ENCODE measurements at places on chromosomes 1 and 21.
A peak's percentile ranks its signal among the peaks of the same experiment; 100 is the strongest.

DNA sequence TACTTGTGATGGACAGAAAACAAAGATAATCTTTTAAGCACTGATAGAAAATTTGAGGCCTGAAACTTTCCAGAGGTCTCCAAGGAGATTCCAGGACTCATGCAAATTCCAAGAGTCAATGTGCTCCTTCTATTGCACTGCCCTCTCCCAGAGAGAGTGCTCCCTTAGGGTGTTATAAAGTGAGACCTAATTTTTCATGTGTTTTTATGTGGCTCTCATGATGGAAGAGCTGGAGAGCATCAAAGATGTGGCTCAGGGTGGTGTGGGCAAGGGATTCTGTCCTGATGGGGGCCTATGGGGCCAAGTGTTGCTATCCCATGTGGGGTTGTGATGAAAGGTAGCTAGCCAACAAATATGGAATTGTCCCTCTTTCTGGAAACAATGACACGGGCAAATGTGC is 101.3 kb downstream of the PRRX1 start:
- DNase-seq = no peak

DNA sequence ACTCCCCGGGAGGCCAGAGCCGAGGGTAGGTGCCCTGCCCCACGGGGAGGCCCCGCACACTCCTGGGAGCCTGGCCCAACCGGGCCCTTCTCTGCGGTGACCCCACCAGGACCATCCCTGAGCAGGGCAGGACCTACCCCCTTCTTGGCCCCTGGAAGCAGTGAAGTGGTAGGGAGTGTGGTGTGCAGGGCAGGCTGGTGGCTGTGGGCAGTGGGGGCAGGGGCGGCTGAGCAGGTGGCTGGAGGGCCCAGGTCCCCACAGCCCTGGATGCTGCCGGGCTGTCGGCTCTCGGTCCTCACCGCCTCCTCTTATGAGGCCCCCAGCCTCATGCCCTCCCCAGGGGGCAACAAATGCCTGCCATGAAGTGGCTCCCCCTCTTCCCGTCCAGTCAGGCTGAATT is 19.5 kb downstream of the PLCH2 start:
- no peak for DNase-seq

DNA sequence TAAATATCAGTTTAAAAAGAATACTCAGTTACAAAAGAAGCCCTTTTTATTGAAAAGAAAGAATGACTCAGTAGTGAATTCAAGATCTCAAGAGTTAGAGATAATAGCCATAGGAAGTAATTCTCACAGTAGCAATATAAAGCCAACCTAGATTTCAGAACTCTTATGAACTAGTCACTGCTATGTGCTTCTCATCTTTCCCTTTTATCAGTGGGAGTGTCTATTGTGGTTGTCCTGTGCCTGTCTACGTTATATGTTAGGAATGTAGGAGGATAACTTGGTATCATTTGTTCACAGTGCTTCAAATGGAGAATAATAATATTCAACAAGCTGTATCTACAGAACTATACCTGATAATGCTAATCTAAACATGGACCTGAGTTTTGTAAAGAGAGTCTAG is 73.1 kb upstream of the RGS21 start:
- no peak for DNase-seq

DNA sequence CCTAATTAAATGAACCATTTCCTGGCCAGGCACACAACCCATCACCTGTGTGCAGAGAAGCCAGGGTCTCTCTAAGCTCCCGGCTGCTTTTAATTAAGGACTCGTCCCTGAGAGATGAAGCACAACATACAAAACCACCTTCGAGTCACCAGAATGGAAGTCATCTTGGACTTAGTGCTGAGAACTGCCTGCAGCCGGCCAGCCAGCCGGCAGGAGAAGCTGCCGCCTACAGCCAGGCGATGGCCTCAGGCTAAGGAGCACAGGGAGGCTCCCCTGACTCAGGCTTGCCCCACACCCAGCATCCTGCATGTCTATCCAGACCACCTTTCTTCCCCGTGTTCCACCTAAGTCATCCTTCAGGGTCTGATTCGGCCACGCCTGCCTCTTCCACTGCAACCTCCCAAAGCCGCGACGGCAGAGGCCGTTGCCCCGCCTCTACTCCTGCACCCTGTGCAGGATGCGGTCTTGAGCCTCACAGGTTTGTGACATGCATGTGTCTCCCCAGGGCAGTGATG is 83.6 kb downstream of the SLC66A1 start:
- no peak for DNase-seq

DNA sequence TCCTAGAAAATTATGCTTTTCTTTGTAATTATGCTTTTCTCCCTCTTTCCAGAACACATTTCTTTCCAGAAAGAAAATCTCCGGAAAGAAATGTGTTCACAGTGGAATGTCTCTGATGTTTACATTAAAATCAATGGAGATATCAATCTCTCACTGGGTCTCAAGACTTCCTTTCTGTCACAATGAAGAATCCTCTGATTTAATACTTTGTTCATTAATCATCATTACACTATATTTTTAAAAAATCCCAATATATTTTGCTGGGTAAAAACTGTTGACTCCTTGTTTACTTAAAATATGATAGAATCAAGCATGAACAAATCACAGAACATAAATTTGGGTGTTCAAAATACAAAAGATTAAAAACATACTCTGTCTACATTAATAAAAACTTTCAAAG is 26.3 kb upstream of the TGFBR3 start:
- DNase-seq = no peak

DNA sequence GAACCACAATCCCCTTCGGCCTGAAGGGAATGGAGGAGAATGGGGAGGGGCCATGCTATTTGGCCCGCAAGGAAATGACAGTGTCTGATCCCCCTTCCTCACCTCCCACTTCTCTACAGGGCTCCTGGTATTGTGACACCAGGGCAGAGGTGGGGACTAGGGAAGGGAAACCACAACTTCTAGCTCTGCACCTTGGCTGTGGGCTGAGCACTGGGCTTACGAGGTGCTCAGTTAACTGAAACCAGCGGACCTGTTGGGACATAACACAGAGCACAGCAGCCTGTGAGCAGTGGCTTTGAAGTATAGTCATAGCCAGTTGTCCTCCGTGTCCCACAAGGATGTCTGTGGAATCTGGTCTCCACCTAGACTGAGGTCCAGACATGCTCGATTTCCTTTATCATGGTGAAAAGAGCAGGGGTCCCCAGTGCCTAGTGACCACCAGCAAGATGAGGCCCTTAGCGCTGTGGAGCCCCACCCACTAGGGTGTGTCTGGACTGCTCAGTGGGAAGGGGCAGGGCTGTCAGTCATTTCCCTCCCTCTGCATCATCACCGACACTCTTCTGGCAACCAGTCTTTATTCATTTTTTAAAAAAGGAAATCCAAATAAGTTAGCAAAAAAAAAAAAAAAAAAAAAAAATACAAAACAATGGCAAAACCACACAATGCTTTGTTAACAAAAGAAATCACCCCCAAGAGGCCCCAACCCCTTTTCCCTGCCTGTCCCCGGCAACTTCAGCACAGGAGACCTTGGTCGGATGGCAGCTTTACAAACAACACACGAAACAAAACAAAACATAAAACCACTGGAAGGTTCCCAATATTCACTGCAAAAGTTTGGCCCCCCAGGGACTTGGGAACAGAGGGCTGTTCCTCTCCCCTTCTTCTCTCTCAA is 3.0 kb downstream of the MYOG start:
- no peak for DNase-seq

DNA sequence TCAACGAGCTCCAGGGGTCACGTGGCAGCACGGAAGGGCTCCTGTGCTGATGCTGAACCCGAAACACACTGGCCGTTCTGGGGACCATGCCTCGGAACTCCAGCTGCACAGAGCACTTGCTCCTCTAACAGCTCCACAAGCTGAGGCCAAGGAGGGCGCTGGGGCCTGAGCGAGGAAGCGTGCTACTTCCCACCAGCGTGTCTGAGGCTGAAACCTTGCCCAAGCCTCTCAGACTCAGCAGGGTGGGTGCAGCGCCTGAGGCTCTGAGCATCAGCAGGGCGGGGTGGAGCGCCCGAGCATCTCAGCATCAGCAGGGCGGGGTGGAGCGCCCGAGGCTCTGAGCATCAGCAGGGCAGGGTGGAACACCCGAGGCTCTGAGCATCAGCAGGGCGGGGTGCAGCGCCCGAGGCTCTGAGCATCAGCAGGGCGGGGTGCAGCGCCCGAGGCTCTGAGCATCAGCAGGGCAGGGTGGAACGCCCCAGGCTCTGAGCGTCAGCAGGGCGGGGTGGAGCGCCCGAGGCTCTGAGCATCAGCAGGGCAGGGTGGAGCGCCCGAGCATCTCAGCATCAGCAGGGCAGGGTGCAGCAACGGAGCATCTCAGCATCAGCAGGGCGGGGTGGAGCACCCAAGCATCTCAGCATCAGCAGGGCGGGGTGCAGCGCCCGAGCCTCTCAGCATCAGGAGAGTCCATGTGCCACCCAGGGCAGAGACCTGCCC is 9.6 kb downstream of the WRAP73 start:
- no peak for DNase-seq

GRCh38 chr1:209648931-209649776 is 3.1 kb downstream of the LAMB3 start:
- DNase-seq = no peak

- DNase-seq = no peak
Measured at GRCh38 chr1:18176619-18177018, 69.0 kb downstream of the IGSF21 start.

DNA sequence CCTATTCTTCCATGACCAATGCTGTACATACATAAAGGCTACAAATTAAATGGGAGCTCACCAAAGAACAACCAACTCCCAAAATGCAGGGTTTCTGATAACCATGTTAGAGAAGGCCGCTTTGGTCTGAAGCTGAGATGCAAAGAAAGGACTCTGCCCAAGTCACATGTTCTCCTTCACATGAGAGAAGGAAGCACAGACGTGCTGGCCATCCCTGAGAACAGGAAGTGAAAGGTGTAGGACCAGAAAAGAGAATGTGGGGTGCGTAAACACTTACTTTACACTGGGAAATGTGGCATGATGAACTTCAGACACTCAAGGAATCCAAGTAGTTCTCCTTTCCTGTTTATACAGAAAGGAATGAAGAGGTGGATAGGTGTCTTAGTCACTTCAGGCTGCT is 31.7 kb upstream of the TADA1 start:
- no peak for DNase-seq

GRCh38 chr1:232501854-232502253 is 128.1 kb downstream of the SIPA1L2 start:
- DNase-seq = no peak

GRCh38 chr1:67650061-67650460 is 34.9 kb upstream of the GADD45A start:
- DNase-seq = no peak

DNA sequence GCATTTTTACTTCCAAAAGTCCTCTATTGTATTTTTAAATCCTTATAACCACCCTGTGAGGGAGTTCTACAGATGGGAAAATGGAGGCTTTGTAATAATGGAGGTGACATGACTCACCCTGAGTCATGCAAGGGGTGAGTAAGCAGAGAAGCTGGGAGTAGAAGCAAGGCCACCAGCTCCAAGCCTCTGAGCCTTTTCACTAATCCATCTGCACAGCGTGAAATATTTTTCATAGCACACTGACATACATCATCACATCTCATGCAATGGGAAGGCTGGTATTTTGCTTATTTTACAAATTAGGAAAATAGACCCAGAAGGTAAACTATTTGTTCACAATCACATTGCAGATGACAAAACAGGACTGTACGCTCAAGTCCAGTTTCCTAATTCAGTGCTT is 96.9 kb downstream of the KCNH1 start:
- no peak for DNase-seq

DNA sequence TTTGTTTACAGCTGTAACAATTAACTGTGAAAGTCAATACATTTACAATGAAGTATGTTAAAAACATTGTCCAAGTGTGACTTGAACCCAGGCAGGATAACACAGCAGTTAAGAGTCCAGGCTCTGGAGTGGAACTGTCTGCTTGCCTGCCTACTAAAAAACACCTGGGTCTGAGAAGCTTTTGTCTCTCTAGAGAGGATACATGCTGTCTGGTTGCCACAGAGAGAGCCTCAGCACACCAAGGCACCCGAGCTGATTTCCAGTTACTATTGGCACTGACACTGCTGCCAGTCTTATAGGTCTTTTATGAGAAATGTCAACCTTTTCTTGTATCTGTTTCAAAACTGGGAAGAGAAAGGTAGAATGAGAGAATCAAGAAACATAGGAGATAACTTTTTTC is 20.2 kb upstream of the RALGPS2 start:
- no peak for DNase-seq

DNA sequence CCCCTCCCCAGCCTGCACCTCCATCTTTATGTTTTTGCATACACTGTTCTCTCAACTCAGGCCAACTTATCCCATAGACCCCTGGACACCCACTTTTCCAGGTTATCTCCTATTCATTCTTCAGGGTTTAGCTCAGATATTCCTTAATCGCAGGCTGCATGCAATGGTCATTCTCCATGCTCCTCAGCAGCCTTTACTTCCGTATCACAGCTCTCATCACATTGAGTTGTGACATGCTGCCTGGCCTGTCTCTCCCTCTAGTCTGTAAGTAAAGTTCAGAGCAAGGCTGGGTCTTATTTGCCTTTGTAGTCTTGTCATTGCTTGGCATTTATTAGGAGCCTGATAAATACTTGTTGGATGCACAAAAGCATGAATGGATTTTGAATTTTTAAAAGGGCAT is 6.9 kb downstream of the DNAJC6 start:
- no peak for DNase-seq

GRCh38 chr21:31221043-31221442 is 123.0 kb downstream of the TIAM1 start:
- DNase-seq = no peak

DNA sequence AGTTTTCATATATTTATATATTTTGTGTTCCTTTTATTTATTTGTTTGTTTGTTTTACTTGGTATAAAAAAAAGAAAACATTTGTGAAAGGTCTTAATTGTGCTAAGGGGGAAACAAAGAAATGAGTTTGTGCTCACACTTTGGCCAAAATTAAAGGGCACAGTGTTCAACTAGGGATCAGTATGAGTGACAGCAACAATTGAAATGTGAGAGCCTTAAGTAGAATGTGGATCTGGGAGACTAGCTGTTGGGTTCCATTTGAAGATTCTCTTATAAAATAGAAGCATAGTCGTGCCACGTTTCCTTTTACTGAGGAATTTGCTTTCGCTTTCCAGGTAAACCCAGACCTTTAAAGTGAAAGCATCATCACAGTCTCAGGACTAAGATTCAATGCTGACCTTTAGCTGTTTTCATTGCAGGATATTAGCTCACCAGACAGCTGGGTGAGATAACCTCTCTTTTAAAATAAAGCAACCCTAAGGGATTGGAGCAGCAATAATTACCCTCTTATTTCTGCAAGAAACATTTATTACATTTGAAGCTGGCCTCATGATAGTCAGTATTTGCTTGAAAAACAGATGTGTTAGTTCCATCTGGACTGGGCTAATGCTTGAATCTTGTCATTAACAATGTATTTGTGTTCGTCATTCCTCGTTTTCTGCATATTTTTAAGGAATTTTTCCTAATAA is 37.1 kb upstream of the CD55 start:
- DNase-seq = no peak

GRCh38 chr1:57222307-57222706 is 201.6 kb downstream of the DAB1 start:
- DNase-seq = no peak

- no peak for DNase-seq
Measured at GRCh38 chr1:112057736-112058135, 68.3 kb upstream of the KCND3 start.

GRCh38 chr21:45794027-45794426 is 150.5 kb downstream of the PCBP3 start:
- no peak for DNase-seq

- DNase-seq = peak; percentile 40
Measured at GRCh38 chr1:65812065-65812464, 19.4 kb downstream of the PDE4B start.

Data from stimulated activated CD8-positive, alpha-beta memory T cell treated with anti-CD3 and anti-CD28 coated beads, Interleukin-7, amount 100 ng/mL, for 48 hours (primary cell).